ENCODE measurements at places on chromosomes 2 and 18.
A peak's percentile ranks its signal among the peaks of the same experiment; 100 is the strongest.

DNA sequence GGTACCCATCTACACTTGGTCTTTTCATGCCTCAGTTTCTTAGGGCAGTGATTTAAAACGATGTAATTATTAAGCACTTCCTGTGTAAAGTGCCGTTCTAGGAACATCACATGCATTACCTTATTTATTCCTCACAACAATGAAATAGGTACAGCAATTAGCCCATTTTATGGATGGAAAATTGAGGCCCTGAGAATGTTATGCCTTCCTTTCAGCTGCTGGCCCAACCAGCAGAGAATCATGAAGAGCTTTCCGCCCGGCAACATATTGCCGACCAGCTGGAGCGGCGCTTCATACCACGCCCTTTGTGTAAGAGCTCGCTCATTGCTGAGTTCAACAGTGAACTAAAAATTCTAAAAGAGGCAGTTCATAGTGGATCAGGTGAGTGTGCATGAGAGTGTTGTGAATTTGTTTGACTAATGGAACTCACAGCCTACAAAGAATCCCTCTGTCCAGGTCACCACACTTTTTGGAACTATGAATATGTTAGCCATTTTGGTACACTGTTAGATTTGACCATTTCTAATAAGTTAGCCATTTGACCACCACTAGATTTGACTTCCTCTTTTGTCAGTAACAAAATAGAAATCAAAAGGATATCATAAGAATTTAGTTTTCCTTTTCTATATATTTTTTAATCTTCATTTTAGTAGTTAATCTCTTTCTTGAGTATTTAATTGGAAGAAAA, 25.6 kb upstream of the RPE start:
- no peak for DNase-seq

DNA sequence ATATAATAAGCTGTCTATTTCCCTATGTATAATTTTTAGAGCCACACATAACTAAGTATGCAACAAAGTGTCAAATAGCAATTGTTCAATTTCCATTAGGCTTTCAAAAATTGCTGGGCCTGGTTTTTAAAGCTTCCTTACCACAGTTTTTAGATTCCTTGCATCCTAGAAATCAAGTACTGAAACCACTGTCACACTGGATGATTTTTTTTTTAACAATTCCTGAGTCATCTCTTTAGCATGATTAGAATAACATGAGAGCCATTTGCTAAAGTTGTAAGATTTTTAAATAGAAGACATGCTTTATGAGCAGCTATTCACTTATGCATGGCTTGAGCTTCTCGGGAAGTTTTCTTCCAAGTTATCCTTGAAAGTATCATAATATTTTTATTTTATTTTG, 319.5 kb upstream of the NXPH2 start:
- no peak for DNase-seq

DNA sequence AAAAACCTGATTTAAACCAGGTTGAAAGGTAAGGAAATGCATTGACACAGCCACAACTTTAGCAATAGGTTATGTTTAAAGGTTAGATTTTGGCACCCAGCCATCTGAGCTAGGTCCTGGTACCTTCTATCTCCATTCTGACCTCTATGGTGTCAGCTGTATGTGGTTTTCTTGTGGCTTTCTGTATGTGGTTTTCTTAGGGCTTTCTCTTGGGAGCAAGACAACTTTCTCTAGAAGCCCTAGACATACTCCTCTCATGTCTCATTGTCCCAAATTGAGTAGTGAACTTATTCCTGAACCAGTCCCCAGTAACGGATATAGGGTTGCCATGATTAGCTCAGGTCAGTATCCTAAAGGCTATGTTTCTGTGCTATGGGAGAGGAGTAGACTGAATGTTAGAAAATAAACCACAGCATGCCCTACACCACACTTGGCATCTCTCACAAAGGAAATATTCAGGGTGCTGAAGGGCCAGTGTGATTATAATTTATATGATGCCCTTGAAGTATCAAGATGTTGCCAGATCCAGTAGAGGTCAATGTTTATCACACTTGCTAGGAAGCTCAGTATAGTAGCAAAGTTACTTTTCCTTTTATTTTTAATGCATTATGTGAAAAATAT, 176.1 kb downstream of the CAPN13 start:
- DNase-seq = no peak

DNA sequence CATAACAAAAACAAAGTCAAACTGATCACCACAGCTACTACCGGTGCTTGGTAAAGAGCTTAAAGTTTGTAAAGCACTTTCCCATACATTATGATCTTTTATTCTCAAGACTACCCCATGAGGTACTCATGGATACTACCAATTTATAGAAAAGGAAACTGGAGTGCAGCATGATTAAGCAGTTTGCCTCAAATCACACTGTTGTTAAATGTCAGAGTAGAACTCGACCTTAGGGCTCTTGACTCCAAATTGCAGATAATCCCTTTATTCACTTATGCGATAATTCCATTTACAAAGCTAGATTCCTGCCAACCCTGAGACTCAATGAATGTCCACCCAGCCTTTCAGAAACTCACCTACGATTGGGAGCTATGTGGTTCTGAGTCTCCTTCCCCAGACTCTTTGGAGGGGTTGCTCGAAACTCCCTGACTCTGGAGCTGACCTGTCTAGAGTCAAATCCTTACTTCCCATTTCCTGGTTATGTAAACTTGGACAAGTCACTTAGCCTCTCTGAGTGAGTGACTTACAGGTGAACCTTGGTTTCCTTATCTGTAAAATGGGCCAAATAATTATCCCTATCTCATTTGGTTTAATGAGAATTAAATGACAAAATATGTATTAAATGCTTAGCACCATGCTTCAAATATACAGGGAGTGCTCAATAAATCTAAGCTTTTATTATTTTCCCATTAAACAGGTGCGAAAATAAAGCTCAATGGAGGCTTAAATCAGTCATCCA, 47.4 kb downstream of the PSD4 start:
- no peak for DNase-seq

DNA sequence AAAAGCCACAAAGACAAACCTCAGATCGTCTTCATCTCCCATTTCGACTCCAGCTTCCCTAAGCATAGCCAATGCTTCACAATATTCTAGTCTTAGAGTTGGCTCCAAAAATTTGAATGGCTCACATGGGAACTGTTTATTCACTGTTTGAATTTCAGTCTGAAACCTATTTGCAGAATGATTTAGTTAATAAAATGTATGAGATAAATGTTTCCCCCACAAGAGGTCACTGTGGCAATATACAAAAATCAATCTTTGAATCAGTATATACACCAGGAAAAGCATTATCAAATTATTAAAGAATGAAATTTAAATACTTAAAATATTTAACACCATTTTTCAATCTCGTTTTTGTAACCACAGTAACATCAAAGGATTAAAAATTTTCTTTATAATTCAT, 40.0 kb upstream of the MCM6 start:
- peak; percentile 13 for DNase-seq

- no peak for DNase-seq
Observed at GRCh38 chr2:118584062-118584749, 263.2 kb downstream of the EN1 start.

DNA sequence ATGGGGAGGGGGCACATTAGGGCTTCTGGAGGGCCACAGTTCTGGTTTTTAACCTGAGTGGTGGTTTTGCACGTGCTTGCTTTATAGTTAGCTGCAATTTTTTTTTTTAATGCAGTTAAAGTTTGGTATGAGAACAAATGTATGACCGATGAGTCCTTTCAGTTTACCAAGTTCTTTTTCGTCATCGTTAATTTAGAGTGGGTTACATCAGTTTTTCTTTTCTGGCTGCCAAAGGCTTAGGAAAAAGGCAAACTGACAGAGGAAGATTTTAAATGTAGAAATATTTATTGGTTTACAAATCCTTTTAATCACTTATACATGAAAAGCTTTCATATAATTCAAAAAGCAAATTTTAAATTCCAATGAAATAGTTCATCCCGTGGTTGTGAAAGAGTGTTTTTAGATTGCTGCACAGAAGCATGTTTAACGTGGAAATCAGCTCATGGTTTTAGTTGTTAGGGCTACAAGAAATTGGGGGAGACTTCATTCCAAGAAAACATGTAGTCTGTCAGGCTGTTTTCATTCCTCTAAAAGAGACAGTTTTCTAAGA, 82.9 kb downstream of the MSH2 start:
- DNase-seq = no peak

GRCh38 chr18:11985586-11985985, 4.3 kb downstream of the IMPA2 start:
- no peak for DNase-seq

DNA sequence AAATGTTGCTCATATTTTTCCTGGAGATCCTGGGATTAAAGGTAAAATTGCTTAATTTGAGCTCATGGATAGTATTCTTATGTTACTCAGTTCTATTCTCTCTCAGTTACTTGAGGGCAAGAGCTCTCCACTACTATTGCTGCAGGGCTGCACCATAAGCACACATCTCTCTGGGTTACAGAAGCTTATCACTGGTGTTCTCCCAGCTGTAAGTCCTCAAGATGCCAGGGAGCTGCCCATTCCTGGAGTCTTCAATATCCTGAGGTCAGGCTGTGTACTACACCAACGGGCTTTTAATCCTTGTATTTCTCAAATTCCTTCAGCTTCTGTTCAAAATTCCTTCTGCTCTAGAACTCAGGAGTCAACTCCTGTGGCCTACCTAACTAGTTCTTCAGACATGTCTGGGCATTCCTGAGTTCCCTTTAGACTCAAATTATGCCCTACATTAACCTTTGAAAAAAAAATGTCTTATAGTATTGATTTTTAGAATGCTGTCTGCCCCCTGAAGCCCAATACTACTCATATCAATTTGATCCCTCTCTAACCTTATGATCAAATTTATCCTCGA, 17.7 kb upstream of the COBLL1 start:
- no peak for DNase-seq

GRCh38 chr18:59881728-59882656, 17.8 kb upstream of the PMAIP1 start:
- no peak for DNase-seq

GRCh38 chr2:43345872-43346271, 119.5 kb upstream of the ZFP36L2 start:
- DNase-seq = no peak

DNA sequence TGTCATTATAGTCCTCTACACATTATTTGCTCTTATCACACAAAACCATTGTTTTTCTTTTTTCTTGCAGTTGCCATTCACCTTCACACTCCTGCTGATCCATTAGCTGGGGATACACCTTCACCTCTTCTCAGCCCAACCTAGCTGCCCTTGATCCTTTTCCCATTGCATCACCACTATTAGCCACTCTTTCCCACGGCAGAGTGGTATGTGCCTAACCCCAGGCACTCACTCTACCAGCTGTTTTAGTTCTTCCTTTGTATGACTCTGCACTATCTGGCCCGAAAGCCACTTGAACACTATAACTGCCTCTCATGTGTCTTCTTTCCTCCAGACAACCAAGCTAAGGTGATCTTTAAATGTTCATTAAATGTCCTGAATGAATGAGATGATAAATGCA, 145.4 kb upstream of the PIK3C3 start:
- no peak for DNase-seq

DNA sequence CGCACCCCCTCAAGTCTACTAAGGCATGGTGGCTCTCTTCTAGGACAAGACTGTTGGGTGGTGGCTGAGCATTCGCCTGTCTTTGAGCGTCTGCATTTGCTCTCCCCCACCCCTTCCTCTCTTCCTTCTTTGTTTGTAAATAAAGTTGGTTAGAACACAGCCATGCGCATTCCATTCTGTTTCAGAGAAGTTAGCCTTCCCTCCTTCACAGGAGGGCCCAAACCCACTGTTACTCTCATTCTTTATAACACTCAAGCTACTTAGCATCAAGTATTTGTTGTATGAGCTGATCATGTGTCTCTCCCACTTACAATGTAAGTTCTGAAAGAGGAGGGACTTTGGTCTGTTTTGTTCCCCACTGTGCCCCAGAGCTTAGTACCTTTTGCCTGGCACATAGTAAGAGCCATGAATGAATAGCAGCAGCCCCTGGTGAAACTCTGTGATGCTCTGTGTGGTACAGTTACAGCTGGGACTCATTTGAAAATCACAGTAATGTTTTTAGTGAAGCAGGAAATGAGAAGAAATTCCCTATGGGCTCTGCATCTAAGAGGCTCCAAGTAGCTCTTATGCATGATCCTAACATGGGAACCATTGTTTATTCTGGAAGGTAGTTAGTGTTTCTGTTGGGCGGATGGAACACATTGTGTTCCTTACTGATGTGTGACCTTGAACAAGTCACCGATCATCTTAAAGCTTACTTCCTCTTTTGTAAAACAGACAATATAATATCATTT, 7.7 kb downstream of the MGAT5 start:
- no peak for DNase-seq

- DNase-seq = no peak
Observed at GRCh38 chr2:17538844-17539554, 1.5 kb upstream of the VSNL1 start.

GRCh38 chr2:168336786-168337388, 89.5 kb upstream of the STK39 start:
- DNase-seq = peak; percentile 44

GRCh38 chr2:221346411-221346810, 225.7 kb downstream of the EPHA4 start:
- DNase-seq = no peak

DNA sequence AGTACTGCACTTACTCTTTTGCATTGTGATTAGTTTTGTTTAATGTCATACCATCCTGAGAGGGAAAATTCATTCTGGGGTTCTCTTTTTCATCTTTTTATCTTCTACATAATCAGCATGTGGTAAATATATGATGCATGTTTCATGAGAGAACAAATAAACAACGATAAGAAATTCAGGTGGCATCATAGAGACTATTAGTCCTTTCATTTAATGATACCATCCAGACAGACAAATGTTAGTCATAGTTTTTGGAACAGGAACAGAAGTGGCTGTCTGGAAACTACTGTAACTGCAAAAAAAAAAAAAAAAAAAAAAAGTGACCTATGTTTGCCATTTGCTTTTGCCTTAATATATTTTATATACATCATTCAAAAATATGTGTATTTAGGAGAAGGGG, 761.0 kb downstream of the EPHA4 start:
- DNase-seq = no peak

GRCh38 chr2:220775856-220776488, 796.1 kb downstream of the EPHA4 start:
- no peak for DNase-seq

- peak; percentile 87 for DNase-seq
Observed at GRCh38 chr2:168490015-168490874, 34.2 kb downstream of the CERS6 start.

DNA sequence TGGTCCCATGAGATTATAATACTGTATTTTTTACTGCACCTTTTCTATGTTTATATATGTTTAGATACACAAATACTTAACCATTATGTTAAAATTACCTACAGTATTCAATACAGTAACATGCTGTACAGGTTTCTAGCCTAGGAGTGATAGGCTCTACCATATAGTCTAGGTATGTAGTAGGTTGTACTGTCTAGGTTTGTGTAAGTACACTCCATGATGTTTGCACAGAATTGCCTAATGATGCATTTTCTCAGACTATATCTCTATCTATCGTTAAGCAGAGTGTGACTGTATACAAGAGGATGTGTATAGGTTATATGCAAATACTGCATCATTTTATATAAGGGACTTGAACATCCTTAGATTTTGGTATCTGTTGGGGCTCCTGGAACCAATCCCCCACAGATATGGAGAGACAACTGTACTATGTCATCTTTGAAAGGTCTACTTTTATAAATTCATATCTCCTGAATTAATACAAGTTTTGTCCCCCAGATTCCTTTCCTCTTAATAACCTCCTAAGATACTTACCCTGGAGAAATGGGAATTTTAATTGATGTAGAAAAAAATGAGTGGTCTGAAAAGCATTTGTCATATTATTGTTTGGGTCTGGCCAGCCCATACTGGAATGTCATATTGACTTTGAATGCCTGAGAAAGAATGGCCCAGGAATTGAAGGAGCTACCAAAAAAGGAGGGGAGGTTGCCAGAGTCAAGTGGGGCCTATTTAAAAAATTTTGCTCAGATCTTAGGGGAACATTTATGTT, 36.6 kb downstream of the EHBP1 start:
- DNase-seq = no peak

GRCh38 chr18:21930177-21930576, 189.6 kb downstream of the MIB1 start:
- DNase-seq = no peak
